Stimulated activated naive CD4-positive, alpha-beta T cell treated with Interleukin-2 at 50 U/mL for 16 hours (primary cell): ENCODE measurements at places on chromosomes 12 and 14.

GRCh38 chr12:101490286-101490920 lies 15.3 kb downstream of the SPIC start:
- no peak for DNase-seq

DNA sequence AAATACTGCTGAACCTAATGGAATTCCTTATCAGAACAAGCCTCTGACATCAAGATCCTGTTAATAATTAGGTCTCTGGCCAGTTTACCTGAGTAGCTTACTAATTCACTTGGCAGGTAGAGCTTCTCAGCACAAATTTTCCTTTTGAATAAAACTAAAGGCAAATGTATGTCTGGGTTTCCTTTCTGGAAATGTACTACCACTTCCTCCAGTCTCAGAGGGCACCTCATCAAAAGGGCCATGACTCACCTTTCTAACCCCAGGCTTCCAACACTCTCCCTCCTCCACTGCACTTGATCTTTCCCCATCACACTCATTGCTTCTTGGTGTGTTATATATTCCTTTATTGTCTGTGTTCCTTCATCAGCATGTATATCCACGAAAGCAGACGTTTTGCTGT lies 90.5 kb downstream of the SLC2A13 start:
- no peak for DNase-seq

- no peak for DNase-seq
These were observed 115.4 kb downstream of the SINHCAF start for GRCh38 chr12:31210541-31210940.

- no peak for DNase-seq
These were observed 103.6 kb upstream of the CCDC91 start for GRCh38 chr12:28086521-28087155.

DNA sequence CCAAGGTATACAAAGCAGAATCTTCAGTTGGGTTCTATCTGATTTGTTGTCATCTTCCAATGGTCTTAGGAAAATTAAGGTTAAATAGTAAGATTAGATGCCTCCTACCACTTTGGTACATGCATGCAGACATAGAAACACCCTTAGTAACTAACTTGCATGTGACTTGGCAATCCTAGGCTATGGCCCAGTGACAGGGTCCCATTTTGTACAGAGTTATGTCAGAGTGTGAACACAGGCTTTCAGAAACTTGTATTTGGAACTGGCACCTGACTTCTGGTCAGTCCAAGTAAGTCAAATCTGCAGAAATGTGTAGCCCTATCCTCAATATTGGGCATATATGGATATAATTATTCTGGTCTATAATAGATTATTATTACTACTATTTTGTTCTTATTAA lies 53.1 kb downstream of the DAD1 start:
- DNase-seq = no peak

GRCh38 chr14:100213587-100213955 lies 25.4 kb upstream of the YY1 start:
- DNase-seq = no peak

DNA sequence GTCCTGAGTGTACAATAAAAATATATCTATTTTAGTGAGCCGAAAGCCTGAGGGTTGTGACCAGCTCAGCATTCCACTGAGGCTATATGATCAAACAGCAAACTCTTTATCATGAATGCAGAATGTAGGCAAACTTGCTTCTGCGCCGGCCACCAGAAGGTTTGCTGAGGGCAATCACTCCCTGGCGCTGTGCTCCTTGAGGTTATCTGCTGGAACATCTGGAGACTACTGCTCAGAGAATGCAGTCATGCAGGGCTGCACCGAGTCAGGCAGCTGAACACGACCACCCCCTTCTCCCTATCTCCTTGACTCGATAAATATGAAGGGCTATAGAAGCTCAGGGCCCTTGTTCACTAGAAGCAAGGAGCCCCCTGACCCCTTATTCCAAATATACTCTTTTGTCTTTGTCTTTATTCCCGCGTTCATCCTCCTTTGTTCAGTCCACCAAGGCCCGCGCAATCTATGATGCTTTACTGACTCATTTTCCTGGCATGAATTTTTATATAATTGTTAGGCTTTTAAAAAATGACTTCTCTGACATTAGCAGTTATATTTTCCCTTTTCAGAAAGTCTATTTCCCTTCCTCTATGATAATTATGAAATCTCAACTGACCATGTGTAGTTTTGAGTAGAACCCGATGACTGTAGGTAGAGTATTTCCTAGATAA lies 1089.3 kb downstream of the SLC16A7 start:
- DNase-seq = no peak

DNA sequence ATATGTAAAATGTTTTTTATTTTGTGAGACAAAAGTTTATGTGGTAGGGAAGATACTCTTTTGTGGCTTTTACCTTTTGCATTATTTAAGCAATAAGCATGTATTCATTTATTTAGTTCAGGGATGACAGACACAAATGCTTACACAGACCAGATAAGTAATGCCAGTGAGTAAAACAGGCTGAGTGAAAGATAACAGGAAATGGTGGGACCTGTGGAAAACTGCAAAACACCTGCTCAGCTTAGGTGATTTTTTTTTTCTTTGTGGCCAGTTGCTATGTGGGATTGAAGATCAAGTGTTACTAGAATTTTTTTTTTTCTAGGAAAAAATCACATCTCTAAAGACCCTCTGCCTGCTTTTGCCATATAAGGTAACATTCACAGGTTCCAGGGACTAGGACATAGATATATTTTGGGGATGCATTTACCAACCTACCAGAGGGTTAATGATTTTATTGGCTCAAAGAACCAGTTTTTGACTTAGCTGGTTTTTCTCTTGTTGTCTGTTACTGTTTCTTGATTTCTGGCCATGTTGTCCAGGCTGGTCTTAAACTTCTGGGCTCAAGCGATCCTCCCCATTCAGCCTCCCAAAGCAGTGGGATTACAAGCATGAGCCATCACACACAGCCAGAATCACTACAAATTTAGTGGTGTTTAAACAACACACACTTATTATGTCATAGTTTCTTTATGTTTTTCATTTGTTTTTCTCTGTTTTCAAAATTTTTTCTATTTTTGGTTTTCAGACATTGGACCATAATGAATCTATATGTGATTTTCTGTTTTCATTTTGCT lies 9.8 kb downstream of the PSMA6 start:
- DNase-seq = no peak

DNA sequence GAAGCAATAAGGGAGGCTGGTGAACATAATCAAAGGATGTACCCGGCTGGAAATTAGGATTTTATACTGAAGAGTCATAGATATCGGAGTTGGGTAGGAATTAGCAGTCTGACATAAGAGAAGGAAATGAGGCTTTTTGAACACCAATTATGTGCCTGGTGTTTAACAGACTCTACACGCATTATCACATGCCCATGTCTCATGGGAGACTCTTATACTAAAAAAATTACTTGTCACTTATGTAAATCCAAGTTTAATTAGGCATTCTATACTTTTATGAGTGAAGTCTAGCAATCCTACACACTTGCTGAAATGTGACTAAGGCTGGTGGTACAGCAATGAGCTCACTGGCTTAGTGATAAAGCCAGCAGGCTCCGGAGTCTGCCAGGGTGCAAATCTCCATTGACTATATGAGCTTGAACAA lies 93.5 kb downstream of the NUAK1 start:
- DNase-seq = no peak

DNA sequence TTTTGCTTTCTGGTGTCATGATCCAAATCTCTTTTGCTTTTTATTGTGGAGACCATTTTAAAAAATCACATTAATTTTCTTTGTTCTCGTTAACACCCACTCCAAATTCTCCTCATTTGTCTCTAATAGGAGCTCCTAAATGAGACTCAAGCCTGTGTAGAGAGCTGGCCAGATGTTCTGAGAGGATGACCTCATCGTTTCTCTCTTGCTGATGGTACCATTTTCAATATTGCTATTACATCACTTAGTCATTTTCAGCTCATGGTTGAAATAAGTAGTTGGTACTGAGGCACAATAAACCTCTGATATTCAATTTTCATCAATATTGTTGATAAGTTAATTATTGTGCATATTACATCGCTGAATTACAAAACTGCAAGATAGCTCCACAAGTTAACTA lies 31.5 kb downstream of the SPTB start:
- no peak for DNase-seq

GRCh38 chr12:115542656-115543055 lies 734.8 kb downstream of the MED13L start:
- DNase-seq = no peak

GRCh38 chr14:82757776-82758175 lies 1224.1 kb upstream of the SEL1L start:
- no peak for DNase-seq

DNA sequence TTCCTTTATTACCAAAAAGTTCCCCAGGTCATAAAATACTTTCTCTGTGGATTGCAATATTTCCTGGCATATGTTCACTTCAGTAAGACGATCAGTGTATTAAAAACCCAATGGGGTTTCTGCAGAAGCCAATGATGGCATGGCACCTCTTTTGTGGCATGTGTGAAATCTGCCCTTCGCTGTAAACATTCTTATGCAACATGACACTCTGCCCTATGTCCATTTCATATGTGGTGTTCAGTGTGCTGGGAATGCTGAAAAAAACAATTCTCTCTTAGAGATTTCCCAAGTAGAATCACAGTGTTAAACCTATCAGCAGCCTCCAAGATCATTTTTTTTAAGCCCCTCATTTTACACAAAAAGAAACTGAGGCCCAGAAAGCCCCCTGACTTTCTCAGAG lies 2.3 kb upstream of the MYBPC1 start:
- no peak for DNase-seq

DNA sequence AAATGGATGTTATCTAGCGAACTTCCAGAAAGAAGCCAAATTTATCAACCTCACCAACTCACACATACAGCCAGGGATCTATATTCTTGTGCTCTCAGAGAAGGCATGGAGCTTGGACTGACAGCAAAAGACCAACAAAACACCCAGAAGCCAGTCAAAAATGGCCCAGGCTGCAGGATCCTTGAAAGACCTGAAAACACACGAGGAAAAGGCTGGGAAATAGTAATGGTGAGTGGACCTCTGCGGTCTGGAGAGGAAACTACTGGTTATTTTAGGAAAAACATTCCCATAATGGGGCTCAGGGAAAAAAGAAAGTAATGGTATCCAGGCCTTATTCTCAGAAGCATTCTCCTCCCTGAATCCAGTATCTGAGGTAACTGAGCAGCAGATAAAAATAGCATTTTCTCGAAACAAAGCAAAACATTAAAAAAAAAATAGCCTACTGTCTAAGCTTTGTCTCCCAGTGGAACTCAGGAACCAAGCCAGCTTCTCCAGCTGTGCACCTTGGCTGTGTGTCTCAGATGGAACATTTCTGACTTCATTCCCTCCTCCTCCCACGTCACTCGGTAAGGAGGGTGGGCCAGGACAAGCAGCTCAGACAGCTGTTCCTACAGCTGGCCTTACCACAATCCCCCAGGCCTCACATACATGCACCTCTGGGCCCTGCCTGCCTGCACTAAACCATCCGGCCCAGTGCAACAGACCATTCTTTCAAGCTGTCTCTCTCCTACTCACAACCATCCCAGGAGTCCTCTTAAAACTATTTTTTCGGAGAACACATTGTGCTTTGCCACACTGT lies 249.9 kb downstream of the DAD1 start:
- no peak for DNase-seq

DNA sequence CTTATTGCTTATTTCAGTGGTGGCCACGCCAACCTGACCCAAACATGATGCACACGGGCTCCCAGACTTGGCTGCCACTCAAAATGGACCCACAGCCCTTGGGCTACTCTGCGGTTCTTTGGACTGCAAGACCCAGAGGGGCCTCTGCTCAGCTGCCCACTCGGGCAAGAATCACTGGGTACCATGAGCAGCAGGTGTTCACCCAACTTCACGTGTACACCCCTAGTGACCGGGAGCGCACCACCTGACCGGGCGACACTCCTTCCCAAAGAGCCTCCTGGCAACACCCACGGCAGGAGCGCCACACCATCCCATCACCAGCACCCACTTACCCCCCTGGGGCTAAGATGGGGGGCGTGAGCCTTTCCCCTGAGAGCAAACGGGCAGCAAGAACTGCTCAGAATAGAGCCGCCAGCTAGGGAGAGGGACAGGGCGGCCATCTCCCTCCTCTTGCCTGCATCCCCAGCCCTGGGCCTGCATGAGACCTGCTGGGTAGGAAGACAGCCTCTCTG lies 32.0 kb downstream of the CCNK start:
- no peak for DNase-seq

DNA sequence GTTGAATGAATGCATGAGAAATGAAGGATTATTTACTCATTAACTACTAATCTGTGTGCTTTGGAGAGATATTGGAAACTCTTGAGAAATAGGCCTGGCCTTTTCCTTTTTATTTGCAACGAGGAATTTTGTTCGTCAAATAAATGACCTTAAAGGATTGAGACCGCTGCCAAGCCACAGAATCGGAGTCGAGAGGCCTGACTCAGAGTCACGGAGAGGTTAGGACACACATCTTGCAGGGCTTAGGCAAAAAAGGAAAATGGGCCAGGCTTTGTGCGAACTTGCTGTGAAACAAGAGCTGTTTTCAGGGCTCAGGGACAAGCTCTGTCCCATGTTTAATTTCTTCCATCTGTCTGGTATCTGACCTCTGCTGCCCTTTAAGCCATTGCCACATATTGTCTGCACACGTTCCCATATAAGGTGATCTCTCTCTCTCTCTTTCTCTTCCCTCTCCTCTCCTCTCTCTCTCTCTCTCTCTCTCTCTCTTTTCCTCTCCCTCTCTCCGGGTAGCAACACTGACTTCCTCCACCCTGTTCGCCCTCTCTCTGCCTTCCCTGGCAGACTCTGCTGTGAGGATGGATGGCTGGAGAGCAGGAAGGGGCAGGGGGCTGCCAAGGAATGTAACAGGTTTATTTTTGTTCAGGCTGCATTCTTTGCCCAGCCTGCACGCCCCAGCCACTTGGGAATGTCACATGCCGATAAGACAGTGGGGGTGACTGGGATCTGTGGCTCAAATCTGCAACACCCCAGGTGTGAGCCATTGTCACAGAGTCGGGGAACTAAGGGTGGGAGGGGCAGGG lies 14.9 kb upstream of the IFT81 start:
- no peak for DNase-seq

- no peak for DNase-seq
These were observed 96.4 kb upstream of the MON2 start for GRCh38 chr12:62370189-62370588.

- DNase-seq = no peak
These were observed 208.7 kb downstream of the AEBP2 start for GRCh38 chr12:19647806-19648556.

- no peak for DNase-seq
These were observed 156.5 kb upstream of the EEA1 start for GRCh38 chr12:93085383-93086287.

GRCh38 chr12:124002021-124002644 lies 29.1 kb downstream of the ZNF664 start:
- DNase-seq = no peak

- peak; percentile 63 for DNase-seq
These were observed 51.4 kb downstream of the VCPKMT start for GRCh38 chr14:50064993-50065392.

- DNase-seq = no peak
These were observed 157.8 kb downstream of the RBM19 start for GRCh38 chr12:113808095-113808951.

DNA sequence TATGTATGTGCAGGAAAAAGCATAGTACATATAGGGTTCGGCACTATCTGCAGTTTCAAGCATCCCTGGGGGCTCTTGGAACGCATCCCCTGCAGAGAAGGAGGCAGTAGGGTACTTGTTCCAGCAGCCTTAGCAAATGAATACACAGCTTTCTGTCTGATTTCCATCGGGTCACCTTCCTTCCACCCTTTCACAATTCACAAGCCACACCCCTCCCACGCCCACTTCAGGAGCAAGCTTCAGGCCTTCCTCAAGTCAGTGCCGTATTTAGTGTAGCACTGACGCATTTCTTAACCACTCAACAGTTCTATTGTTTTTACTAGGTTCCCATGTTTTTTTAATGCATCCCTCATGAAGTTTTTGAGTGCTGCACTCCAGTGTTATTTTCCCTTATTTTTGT lies 64.2 kb downstream of the CLMN start:
- DNase-seq = no peak

- DNase-seq = no peak
These were observed 107.8 kb downstream of the BMP4 start for GRCh38 chr14:53848854-53849253.
